ENCODE measurements at places on chromosomes 2 and 18. TPM values are rescaled to one million over a fixed set of nuclear protein-coding genes. Genes with fewer than 3 reads are reported as not detected.

GRCh38 chr18:76973520-76974266, 151.3 kb downstream of the ZNF236 start:
- no peak for DNase-seq

GRCh38 chr2:173037245-173038120, 38.2 kb upstream of the MAP3K20 start:
- no peak for DNase-seq

GRCh38 chr2:186883666-186884065, 34.7 kb upstream of the ZSWIM2 start:
- no peak for DNase-seq

- peak; percentile 3 for DNase-seq
These were observed 211.9 kb downstream of the AGPS start for GRCh38 chr2:177604271-177605065.

SLC23A3 gene
- 1.6 TPM for total RNA-seq

DNA sequence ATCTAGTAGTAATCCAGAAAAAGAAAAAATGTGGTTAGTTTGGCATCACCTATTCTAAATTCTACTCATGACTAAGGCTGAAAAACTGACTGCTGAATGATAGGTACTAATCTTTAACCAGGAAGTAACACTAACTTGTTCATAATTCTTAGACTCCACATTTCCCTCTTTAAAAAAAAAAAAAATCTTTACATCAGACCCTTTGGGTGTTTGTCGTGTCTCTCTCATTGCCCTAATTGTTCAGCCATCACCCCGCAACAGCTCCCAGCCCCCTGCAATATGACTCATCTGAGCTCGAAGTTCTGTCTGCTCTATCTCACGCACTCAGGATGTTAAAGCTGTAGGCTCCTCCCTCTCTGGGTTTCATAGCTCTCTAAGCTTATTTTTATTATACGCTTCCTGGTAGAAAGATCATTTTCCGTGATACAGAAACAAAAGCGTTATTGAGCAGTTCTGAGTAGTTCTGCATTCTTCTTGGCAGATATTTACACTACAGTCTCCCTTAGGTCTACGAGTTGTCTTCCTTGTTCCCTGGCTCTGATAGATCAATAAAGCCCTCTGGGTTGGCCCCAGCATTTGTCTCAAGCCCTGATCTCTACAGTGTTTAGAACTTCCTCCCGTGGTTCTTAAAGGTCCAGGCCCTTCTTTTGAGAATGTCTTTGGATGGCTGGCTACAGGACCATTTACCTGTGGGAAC, 95.6 kb downstream of the TNFRSF11A start:
- DNase-seq = peak; percentile 88

GRCh38 chr2:207926133-207926988, 99.0 kb downstream of the PLEKHM3 start:
- DNase-seq = no peak
